ENCODE measurements at places on chromosomes 4 and X.

DNA sequence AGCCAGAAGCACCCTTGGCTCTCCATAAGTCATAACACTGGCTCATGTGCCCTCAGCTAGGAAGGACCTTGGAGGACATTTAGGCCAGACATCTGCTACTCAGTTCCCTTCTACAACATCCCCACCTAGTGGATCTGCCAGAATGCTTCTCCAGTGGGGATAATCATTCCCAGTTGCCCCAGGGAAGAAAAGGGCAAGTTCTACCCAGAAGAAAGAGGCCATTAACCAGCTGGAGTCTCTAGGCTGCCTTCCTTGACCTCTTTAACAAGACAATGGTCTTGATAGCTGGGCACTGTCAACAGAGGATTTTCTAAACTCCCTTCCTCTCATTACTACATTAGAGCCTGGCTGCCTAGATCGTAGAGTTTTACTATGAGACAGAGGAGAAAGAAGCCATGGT, 42.0 kb downstream of the LGI2 start:
- DNase-seq, result no peak

- no peak for DNase-seq
Measured at GRCh38 chrX:113529426-113530013, 688.9 kb upstream of the AMOT start.

DNA sequence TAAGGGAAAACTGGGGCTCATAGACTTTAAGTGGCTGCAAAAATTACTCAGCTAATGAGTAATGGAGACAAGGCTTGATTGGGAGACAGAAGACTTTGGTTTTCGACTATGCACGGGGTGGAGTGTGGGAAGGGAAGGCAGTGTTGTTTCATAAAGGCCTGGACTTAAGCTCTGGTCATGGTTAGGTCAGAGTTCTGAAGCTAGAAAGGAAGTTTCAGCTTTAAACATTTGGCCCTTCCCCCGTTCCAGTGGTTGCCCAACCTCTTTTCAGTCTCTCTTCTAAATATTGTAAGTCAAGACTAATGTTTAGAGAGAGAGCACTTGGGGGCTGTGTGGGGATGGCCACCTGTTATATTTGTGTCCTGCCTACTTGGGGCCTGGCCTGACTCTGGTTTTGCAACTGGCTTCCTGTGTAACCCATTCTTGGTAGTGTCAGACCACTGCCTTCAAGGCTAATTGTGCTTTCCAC, 21.0 kb downstream of the MSN start:
- no peak for DNase-seq

DNA sequence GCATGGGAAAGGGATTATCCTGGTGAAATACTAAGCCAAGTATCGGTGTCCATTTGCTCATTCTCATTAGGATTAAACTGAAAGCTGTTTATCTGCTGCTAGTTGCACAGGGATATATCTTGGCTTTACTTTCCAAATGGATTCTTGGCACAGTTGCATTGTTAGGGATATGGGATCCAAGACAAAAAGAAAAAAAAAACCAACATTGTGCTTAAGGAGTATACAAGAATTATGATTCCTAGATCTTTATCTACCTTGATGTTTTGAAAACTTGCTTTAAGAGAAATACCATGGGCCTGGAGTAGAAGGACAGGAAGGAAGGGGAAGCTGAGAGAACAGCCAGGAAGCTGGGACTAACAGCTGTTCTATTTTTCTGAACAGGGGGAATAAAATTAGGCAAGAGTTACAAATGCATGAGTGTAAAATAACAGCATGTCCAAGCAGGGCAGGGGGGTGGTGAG, 107.6 kb downstream of the ATXN3L start:
- DNase-seq, result no peak

GRCh38 chrX:107775734-107776511, at the start of gene TSC22D3:
Gene TSC22D3, minus strand, starts transcription at chrX:107775787. Its CDS starts 368 bp downstream, at chrX:107775419.
- peak; percentile 77 for DNase-seq

DNA sequence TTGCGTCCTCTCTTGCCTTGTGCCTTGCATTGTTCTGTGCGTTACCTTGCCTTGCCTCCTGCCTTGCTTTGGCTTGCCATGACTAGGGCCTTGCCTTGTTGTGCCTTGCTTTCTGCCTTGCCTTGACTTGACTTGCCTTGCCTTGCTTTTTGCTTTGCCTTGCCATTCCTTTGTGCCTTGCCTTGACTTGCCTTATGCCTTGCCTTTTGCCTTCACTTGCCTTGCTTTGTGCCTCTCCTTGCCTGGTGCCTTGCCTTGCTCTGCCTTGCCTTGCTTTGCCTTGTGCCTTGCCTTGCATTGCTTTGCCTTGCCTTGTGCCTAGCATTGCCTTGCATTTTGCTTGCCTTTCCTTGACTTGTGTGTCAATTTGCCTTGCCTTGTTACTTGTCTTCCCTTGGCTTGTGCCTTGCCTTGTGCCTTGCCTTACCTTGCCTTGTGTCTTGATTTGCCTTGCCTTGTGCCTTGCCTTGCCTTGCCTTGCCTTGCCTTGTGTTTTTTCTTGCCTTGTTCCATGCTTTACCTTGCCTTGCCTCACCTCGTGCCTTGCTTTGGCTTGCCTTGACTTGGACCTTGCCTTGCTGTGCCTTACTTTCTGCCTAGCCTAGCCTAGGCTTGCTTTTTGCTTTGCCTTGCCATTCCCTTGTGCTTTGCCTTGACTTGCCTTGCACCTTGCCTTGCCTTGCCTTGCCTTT, 95.8 kb downstream of the TAB3 start:
- DNase-seq, result no peak

- no peak for DNase-seq
Measured at GRCh38 chrX:109655502-109656201, 30.7 kb upstream of the KCNE5 start.

GRCh38 chrX:12961196-12961718, 13.7 kb upstream of the TMSB4X start:
- no peak for DNase-seq

DNA sequence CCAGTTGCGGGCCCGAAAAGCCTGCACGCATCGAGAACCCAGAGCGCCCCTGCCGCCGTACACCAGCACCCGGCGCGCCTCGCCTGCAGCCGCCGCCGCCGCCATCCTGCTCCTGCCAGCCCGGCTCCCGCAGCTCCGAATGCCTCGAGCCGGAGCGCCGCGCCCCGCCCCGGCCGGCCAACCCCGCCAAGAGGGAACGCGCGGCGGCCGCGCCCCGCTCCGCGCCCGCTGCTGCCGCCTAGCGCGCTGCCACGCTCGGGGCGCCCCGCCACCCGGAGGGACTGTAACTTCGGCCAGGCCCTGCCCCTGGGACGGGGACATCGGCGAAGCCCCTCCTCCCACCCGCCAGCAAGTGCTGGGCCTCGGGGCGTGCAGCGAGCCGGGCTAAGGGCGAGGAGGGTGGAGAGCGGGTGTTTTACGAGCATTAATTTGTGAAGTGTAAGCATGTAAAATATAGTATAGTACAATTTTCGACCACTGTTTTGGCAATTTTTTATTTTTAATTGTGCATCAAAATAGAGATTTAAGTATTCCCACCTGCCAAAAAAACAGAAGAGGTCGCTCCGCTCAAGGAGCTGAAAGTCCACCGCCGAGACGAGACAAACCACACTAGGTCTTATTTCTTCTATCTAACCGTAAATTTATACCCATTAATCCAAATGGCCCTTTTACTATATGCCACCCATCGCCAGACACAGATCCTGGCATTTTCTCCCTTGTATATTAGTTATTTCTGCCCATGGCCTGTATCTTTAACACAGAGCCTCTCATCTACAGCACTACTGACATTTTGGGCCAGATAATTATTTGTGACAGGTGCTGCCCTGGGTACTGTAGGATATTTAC, at the start of gene QDPR:
QDPR (minus strand) TSS at position 141 of the 846 bp plus-strand sequence; CDS start at position 105, 36 bp downstream.
- DNase-seq, result peak; percentile 87

DNA sequence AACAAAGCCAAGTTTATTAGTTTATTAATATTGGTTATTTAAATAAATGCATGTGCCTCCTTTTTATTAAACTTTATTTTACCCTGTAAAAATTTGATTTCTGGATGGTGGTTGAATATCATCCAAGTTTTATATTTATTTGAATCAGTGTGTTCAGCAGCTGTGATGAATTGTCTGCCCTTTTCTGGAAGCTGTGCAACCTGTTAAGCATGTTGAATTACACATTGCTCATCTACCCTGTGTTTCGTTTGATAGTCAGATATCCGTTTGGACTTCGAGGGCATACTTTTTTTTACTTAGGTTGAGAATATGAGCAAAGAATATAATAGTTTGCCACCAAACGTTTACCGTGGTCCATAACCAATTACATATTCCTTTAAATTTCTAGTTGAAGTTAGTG, 95.8 kb upstream of the TENM3 start:
- DNase-seq, result no peak

GRCh38 chrX:40154853-40155588, 57.3 kb upstream of the BCOR start:
- peak; percentile 65 for DNase-seq

DNA sequence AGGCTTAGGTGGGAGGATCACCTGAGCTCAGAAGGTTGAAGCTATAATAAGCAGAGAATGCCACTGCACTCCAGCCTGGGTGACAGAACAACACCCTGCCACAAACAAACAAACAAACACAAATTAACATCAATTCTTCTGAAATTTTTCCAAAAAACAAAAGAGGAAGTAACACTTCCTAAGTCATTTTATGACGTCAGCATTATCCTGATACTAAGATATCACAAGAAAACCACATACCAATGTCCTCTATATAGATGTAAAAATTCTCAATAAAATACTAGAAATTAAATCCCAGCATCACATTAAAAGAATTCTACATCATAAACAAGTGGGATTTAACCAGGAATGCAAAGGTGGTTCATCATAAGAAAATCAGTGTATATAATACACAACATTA, 64.4 kb upstream of the STK26 start:
- no peak for DNase-seq

- no peak for DNase-seq
Measured at GRCh38 chrX:10016519-10017132, 49.5 kb downstream of the CLDN34 start.

- DNase-seq, result no peak
Measured at GRCh38 chr4:145939856-145940255, 1.2 kb upstream of the ZNF827 start.

DNA sequence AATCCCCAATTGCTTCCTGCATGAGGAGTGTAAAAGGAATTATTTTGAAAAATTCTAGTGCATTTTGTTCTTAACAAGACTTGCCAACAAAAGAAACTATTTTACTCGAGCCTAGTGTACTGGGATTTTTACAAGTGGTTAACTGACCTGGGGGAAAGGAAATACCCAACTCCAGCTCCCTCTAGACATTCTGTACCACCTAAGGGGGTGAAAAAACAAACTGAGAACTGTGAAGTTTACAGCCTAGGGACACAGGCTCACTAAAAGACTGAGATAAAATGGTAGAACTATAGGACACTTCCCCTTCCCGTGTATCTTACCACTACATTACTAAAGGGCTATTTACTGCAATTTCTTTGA, 2.6 kb upstream of the ADH5 start:
- DNase-seq, result no peak

DNA sequence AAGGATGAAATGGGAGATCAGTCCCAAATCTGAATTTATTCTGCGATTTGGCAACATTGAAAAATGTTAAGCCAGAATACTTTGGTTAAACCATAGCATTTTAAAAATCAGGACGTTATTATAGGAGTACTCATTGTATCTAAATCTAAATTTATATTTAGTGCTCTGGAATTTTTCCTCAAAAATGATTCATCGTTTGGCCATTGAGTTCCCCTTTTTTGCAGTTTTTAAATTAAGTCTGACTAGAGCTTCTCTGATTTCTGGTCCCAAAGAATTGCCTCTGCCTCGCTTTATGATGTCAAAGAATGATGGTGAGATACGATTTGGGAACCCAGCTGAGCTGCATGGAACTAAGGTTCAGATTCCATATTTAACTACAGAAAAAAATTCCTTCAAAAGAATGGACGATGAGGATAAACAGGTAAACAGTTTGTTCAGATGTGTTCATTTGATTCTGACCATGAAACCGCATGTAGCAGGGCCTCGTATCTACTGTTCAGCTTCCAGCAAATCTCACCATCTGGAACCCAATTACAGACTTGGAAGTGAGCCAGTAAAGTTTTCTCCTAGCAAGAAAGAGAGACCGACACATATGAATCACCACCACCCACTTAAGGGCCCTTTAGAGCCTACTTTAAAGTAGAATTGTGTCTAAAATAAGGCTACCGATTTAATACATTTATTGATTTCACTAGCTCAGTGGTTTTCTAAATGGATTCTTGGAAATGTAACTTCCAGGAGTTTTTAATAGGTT, 75.6 kb downstream of the REPS2 start:
- DNase-seq, result no peak

DNA sequence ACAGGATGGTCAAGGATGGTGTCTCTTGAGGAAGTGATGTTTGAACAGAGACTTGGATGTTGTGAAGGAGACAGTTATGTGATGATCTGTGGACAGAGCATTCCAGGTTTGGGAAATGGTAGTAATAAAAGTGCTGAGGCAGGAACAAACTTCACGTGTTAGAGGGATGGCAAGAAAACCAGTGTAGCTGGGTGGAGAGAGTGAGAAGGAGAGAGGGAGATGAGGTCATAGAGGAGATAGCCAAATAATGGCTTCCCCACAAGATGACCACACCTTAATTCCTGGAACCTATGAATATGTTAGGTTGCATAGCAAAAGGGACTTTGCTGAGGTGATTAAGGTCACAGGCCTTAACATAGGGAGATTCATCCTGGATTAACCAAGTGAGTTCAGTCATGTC, 75.6 kb upstream of the GPR50 start:
- DNase-seq, result no peak

DNA sequence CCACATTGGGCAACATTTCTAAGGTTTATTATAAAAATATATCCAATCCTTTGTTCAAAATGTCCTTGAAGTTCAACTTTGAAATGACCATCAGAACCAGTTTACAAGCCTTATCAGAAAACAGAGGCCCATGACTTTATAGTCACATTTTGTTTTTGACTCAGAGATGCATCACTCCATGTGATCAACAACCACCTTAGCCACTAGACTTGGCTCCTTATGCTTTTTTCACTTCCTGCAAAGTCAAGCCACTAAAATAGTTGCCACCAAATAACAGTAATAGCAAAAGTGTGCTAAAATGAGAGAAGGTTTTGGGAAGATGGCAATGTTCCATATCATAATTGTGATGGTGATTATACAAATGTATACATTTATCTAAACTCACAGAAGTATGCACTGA, 181.7 kb downstream of the MAML3 start:
- DNase-seq, result no peak

DNA sequence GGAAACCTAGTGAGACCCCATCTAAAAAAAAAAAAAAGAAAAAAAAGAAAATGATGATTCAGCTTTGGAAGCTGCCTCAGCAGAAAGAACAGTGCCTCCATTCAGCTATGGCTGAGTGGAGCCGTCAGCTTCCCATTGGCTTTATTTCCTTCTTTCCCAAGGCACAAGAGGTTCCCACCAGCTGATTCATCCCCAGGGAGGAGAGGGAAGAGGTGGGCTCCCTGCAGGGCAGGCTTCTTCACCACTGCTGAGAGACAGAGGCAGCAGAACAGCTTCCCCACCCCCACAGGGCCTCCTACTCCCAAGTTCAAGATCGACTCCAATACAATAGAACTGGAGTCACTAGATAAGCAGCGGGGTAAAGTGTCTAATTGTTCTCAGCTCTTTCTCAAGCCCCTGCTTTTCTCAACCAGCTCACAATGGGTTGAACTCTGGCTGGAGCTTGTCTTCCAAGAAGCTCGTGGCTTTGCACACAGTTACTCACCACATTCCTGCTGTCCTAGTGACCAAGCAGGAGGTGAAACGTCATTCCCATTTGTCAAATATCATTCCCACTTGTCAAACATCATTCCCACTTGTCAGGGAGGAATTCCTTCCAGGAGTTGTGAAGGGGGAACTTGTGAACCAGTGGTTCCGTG, 47.8 kb downstream of the FHDC1 start:
- DNase-seq, result no peak

- DNase-seq, result no peak
Measured at GRCh38 chr4:71254451-71255012, 84.3 kb upstream of the SLC4A4 start.
